ENCODE measurements at places on chromosomes 1 and 21.
A peak's percentile ranks its signal among the peaks of the same experiment; 100 is the strongest.

GRCh38 chr1:240116831-240117769 lies 25.4 kb downstream of the FMN2 start:
- DNase-seq, result no peak

DNA sequence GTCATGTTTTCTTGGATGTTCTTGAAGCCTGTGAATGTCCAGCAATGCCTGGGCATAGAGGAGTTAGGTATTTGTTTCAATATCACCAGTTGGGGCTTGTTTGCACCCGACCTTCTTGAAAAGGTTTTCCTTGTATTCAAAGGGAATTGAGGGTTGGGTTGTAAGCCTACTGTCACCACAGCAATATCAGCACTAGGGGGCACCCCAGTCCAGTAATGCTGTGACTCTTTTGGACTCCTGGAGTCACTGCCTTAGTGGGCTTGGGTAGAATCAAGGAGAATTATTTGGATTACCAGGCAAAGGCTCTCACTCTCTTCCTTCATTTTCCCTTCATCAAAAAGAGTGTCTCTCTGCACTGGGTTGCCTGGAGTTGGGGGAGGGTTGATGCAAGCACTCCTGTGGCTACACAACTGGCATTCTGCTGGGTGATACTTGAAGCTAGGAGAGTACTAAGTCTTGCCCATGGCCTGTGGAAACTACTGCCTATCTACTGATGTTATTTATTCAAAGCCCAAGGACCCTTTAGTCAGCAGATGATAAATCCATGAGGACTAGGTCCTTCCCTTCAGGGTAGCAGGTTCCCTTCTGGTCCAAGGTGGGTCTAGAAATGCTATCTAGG lies 34.5 kb downstream of the OR10R2 start:
- no peak for DNase-seq

- DNase-seq, result no peak
Measured at GRCh38 chr1:99858286-99858685, 8.1 kb downstream of the AGL start.

DNA sequence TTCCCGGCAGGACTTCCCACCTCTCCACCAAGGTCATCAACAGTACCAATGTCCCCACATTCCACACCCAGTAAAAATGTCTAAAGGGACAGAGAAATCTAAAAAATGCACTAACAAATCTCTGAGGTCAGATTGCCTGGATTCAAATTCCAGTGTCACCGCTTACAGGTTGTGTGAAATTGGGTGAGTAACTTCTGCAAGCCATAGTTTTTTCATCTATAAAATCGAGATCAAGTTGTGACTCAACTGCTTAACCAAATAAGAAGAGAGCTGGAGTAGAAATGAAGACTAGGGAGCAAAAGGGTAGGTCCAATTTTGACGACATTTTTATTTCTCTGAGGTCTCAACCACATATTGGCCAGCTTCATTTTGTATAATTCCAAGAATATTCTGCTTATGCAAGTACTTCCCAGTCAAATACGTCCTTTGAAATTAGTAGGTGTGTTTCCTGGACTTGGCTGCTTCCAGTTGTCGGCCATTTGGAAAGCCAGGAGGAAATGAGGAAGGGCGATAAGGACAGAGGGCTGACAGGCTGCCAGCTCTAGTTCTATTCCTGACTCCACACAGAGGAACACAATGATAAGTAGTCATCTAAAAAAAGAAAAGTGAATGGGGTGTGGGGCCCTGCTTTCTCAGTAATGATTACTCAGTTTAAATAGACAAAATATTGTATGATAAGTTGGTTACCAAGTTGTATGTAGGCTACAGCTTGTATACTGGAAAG lies 57.7 kb upstream of the ZC3H11B start:
- no peak for DNase-seq

DNA sequence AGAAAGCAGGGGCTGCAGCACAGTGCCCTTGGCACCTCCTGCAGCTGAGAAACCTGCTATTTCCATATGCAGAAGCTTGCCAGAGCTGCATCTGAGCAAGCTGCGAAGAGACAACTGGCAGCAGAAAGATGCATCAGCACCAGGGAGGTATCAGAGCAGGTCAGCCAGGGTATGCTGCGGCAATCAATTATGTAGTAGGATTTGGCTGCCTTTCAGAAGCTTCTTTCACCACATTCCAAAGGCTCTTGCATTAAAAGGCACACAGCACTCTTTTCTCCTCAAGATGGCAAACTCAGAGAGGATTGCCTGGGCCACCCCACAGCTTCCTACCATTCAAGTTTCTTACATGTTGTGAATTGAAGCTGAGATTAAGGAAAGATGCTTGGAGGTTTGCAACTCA lies 47.6 kb upstream of the RAP1A start:
- peak; percentile 65 for DNase-seq

- DNase-seq, result peak; percentile 23
Measured at GRCh38 chr1:37741130-37741529, 23.8 kb downstream of the EPHA10 start.

DNA sequence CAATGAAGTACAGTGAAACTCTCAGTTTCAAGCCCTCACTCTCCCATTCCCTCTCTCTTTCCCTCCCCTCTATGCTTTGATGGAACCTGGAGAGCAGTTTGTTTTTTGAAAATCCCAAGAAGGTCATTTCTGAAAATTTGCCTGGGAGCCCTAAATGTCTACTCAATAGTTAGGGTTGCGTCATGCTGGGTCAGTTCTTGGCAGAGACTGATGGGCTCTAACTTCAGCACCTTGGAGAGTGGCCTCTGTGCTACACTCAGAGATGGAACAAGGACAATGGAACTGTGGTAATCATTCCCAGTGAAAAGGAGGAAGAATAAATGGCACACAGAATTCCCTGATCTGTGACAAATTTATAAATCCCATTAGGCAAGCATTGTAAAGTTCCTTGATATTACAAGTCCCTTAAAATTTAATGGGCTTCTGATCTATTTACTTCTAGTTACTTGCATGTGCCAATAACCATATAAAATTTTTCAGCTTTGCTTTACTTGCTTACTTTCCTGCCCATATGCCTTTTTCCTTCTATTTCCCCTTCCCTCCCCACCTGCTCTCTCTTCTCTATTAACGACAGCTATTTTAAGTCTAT lies 182.9 kb upstream of the KCND3 start:
- DNase-seq, result peak; percentile 3

- no peak for DNase-seq
Measured at GRCh38 chr21:29133796-29134195, 3.4 kb downstream of the MAP3K7CL start.

DNA sequence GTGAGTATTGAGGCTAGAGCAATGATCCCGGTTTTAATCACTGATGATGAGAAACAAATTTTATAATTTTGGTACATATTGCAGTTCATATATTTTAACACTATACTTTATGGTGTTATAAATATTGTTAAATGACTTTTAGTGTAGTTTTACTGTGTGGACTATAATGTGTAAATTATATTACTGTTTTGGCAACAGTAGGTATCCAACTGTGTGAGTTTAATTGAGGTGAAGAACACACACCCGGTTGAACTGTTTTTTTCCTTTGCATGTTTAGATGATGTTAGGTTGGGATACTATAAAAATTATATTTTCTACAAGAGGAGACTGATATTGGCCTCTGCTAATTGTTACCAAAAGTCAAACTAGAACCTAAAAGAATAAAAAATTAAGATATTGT lies 166.5 kb downstream of the SDCCAG8 start:
- no peak for DNase-seq

DNA sequence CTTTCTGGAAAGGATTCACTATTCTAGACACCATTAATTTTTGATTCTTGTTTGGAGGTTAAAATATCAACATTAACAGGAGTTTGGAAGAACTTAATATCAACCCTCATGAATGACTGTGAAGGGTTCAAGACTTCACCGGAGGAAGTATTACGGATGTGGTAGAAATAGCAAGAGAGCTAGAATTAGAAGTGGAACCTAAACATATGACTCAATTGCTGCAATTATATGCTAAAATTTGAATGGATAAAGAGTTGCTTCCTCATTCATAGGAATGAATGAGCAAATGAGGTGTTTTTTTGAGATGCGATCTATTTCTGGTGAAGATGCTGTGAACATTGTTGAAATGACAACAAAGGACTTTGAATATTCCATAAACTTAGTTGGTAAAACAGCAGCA lies 77.9 kb upstream of the TNFSF4 start:
- DNase-seq, result no peak

DNA sequence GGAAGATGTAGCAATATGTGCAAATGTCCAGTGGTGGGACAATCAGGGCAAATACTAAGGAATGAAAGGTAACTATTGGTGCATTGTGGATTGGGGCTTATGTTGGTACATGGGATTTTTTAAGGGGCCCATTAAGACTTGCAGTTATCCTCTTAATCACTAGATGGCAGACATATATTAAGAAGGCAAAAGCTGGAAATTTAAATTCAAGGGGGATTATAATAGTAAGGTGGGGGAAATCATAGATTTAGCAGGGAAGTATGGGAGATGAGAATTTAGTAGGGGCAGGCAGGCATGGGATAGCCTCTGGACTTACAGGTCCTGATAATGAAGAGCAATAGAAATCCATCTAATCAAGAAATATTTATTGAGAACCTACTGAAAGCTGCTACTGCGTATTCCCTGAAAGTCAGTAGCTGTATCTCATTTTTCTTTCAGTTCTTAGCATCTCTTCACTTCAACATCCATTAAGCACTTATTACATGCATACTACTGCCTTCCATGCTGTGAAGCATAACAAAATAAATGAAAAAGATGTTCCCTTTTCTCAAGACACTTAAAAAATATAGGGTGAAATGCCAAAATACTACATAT lies 251.8 kb downstream of the CRB1 start:
- no peak for DNase-seq

GRCh38 chr1:94019327-94019726 lies 101.6 kb downstream of the ABCA4 start:
- no peak for DNase-seq

DNA sequence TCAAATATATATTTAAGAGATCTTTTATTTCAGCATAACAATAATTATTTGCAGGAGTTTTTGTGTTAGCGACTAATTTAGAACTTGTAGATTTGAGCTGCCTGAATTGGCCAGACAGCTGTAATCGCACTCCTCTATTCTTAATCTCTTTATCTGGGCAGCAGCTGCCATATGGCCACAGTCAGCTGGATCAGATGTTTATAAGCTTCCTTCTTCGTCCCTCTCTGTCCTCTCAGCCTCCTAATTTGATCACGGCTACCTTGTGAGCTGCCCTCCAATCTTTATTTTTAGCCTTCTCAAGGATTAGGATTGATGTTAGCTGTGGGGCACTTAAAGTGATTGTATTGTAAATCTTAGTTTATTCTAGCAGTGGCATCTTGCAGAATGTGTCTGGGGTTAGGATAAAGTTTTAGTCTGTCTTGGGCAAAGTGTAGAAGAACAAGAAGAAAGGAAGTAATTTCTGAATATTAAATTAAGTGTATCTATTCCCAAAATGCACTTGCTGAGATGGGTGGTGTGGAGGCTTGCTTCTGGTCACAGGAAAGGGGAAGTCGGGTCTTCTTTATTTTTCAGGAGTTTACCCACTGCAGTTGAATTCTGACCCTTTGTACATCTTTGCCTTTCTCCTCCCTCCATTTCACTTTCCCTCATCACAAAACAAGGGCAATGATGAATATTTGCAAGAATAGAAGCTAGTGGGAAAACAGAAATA lies 1.1 kb downstream of the ZBTB18 start:
- DNase-seq, result no peak

- DNase-seq, result no peak
Measured at GRCh38 chr1:156497078-156497742, 3.4 kb downstream of the MEF2D start.

DNA sequence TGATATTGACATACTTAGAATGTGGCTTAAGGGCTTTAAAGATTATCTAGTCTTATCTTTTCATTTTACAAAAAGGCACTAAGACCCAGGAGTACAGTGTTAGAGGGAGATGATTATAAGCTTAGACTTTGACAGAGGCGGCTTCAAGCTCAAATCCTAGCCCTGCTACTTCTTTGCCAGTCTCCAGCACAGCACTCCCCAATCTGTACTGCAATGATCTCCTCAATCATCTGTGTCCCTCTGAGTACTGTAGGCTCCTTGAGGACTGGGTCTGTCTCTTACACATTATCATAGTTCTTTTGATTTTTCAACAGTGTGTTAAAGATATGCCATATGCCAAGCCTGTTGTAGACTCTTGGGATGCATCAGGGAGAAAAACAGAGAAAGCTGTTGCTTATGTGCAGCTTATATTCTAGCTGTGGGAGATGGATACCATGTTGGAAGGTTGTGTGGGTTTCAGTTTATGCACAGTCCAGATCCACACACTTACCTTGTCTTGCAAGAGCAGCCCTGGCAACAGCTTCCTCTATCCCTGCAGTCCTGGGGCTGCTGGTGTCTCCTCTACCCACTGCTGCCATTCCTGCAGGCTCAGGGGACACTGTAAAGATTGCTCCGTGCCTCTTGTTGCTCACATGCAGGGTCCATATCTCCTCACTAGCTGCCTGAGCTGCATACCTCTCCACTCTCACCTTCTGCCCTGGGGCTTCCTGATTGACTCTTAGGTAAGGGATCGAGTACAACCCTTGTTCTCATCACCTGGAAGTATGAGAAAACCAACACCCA lies 103.9 kb upstream of the TSPAN2 start:
- DNase-seq, result no peak

- no peak for DNase-seq
Measured at GRCh38 chr1:78854556-78854955, 152.0 kb downstream of the ADGRL4 start.

DNA sequence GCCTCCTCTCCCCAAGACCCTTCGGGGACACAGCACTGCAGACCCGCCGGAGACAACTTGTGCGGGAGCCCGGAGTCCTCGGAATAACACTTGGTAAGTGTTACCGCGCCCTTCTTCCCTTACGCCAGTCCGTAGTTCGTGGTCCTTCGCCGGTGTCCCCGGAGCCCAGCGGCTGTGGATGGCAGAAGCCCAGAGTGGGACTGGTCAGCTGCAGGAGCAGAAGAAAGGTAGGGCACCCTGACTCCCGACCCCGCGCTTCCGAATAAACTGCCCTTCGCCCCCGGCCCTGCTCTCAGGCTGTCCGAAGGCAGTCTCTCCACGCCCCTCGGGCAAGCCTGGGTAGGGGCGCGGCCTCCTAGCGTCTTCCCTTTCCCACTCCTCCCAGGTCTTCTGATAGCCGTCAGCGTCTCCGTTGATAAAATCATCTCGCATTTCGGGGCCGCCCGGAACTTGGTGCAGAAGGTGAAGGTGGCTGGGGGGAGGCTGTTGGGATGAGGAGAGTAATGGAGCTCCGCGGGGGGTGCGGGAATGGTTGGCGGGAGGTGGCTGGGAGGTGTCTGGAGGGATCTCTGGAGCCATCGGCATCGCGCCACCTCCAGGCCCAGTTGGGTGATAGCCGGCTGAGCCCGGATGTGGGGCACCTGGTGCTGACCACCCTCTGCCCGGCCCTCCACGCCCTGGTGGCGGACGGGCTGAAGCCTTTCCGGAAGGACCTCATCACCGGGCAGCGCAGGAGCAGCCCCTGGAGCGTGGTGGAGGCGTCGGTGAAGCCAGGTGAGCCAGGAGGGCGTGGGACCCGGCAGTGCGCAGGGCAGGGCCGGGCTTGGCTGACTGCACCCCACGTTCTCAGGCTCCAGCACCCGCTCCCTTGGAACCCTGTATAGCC lies 4.3 kb downstream of the RUSC1 start:
- DNase-seq, result no peak

DNA sequence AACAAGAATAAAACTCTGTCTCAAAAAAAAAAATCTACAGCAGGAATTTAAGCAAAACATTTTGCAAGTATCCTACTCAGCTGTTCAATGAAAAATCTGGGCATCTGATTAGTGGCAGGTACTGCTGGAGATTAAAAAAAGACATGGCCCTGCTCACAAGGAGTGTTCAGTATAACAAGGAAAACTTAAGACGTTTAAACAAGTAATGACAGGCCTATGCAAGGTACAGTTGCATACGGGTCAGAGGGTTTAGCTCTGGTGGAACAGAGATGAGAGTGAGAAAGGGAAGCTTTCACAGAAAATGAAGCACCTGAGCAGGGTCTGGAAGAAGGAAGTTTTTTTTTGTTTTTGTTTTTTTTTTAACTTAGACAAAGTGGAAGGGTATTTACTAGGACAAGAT lies 23.0 kb downstream of the SNRNP40 start:
- DNase-seq, result no peak

All from GM04503 (cell line).